ENCODE measurements at places on chromosomes 4 and X. TPM values are rescaled to one million over a fixed set of nuclear protein-coding genes. Genes with fewer than 3 reads are reported as not detected.
A peak's percentile ranks its signal among the peaks of the same experiment; 100 is the strongest.

- H3K4me3 ChIP-seq, result no peak overlapping the region
- no peaks in the 10 kb centered on the region for H3K36me3 ChIP-seq
- H3K4me1 ChIP-seq, result no peaks in the 10 kb centered on the region
- H3K27me3 ChIP-seq, result no peaks in the 10 kb centered on the region
- H3K27ac ChIP-seq, result no peak overlapping the region
Measured at GRCh38 chr4:24321131-24321530, 263.2 kb downstream of the DHX15 start.

- H3K4me1 ChIP-seq, result no peaks in the 10 kb centered on the region
- H3K4me3 ChIP-seq, result no peak overlapping the region
- no peaks in the 10 kb centered on the region for H3K36me3 ChIP-seq
- DNase-seq, result no peak
Measured at GRCh38 chr4:79585834-79586233, 177.8 kb upstream of the GK2 start.

Gene C4orf36
- total RNA-seq, result not detected

DNA sequence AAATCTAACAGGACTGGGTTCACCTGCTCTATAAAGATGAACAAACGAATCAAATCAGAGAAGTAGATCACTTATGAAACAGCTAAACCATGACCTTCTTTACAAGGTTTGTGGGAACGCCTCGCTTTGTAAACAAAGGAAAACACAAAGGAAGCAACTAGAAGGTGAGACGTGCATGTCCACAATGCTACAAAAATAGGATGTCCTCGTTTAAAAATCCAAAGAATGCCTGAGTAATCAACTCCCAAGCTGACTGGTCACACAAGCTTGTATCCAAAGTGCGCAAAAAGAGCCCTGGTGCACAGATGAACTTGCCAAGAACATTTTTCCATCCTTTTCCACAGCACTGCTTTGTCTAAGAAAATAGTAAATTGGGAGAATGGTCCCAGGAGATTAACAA is 6.3 kb upstream of the SH3KBP1 start:
- H3K27me3 ChIP-seq, result peaks cover 3% of the 10 kb centered on the region
- DNase-seq, result no peak
- peaks cover 16% of the 10 kb centered on the region for H3K4me1 ChIP-seq
- H3K4me3 ChIP-seq, result no peak overlapping the region
- no peak overlapping the region for H3K27ac ChIP-seq
- no peaks in the 10 kb centered on the region for H3K36me3 ChIP-seq

DNA sequence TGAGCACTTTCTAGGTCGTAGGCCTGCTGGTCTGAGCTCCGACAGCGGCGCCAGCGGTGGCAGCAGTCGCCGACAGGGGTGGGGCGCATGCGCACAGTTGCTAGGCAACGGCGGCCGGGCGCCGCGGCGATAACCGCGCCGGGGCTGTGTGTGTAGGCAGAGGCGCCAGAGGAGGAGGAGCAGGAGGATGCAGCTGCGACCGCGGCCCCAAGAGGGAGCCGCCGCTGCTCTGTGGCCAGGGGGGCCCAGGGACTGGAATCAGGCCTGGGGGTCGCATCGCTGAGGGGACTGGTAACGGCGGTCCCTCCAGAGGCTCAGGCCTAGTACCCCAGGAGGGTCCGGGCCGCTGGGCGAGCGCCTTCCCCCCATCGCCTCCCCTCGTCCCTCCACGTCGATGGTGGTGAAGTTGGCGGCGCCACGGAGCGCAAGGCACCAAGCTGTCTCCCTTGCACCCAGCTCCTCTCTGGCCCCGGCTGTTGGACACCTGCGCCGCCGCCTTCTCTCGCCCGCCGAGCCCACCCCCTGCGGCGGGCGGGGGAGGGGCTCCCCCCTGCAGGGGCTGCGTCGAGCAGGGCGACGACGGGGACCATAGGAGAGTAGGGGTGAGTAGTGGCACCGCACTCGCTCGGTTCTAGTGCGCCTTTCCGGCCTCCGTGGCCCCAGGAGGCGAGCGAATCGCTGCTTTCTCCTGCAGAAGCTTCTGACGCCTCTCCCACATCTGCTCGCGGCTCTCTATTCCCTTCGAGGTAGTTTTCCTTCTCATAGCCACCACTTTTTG is 58.6 kb upstream of the ZC4H2 start:
- H3K36me3 ChIP-seq, result no peaks in the 10 kb centered on the region
- H3K27ac ChIP-seq, result peak within 1 kb of the TSS; percentile 87
- peak; percentile 87 for DNase-seq
- peaks cover 10% of the 10 kb centered on the region for H3K4me1 ChIP-seq
- H3K27me3 ChIP-seq, result no peaks in the 10 kb centered on the region
- H3K4me3 ChIP-seq, result peak within 1 kb of the TSS; percentile 87

GRCh38 chr4:139684351-139684750 is 18.7 kb downstream of the MGST2 start:
- peaks cover 20% of the 10 kb centered on the region for H3K4me1 ChIP-seq
- no peak for DNase-seq
- no peak overlapping the region for H3K27ac ChIP-seq
- H3K27me3 ChIP-seq, result no peaks in the 10 kb centered on the region

Gene TMPRSS11D
- not detected for total RNA-seq

Gene SPON2
- 24.6 TPM for total RNA-seq

DNA sequence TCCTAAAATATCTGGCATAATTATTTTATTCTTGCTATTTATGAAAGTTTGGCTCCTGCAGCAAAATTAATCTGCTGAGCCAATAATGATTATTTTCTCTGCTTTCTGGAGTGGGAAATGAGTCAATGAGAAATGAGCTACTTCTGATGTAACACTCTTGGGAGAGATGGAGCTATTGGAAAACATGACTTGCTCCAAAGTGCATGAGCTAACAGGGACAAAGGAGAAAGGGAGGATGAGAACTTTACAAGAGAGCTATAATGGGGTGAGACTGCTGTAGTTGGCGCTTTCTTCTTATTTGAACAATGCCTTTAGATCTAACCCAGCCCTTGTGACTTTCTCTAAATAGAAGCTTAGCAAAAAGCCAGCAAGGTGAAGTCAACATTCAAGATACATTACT is 615.1 kb downstream of the ANKRD50 start:
- no peaks in the 10 kb centered on the region for H3K27me3 ChIP-seq
- no peaks in the 10 kb centered on the region for H3K36me3 ChIP-seq
- no peaks in the 10 kb centered on the region for H3K4me1 ChIP-seq
- no peak overlapping the region for H3K4me3 ChIP-seq

- peak; percentile 90 for DNase-seq
- peak overlapping the region; percentile 85 for H3K27ac ChIP-seq
- H3K4me3 ChIP-seq, result peak overlapping the region; percentile 58
- no peaks in the 10 kb centered on the region for H3K36me3 ChIP-seq
- H3K4me1 ChIP-seq, result peaks cover 48% of the 10 kb centered on the region
Measured at GRCh38 chrX:1582686-1583437, 8.5 kb upstream of the AKAP17A start.

GRCh38 chr4:123856689-123857545 is 460.3 kb downstream of the SPRY1 start:
- no peak for DNase-seq
- H3K27me3 ChIP-seq, result no peaks in the 10 kb centered on the region
- no peak overlapping the region for H3K4me3 ChIP-seq
- H3K27ac ChIP-seq, result no peak overlapping the region
- H3K36me3 ChIP-seq, result no peaks in the 10 kb centered on the region

Gene WDFY3
- total RNA-seq, result 1.5 TPM

GRCh38 chrX:418927-419729 is 32.4 kb upstream of the PPP2R3B start:
- no peak overlapping the region for H3K4me3 ChIP-seq
- H3K27me3 ChIP-seq, result no peaks in the 10 kb centered on the region
- H3K4me1 ChIP-seq, result no peaks in the 10 kb centered on the region

DNA sequence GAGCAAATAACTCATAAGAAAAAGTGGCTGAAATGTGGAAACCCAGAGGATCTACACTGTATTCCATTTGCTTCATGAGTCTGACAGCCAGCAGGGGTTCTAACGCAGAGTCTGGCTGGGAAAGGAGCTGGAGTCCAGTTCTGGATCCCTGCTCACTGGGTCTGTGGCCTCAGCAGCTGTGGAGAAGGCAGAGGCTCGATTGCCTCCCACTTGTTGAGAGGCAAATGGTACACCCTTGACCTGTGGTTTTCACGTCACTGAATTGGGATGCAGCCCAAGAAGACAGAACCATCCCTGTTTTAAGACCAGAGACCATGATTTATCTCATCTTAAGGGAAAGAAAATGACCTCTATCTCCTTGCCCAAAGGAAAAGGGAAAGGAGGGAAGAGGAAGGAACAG is 147.0 kb upstream of the NOCT start:
- H3K27me3 ChIP-seq, result peaks cover 17% of the 10 kb centered on the region
- no peak overlapping the region for H3K4me3 ChIP-seq
- no peaks in the 10 kb centered on the region for H3K4me1 ChIP-seq
- DNase-seq, result no peak

Gene ANK2
- total RNA-seq, result 1.9 TPM

Gene GPC4
- not detected for total RNA-seq

Gene MAP7D2
- 0.50 TPM for total RNA-seq

DNA sequence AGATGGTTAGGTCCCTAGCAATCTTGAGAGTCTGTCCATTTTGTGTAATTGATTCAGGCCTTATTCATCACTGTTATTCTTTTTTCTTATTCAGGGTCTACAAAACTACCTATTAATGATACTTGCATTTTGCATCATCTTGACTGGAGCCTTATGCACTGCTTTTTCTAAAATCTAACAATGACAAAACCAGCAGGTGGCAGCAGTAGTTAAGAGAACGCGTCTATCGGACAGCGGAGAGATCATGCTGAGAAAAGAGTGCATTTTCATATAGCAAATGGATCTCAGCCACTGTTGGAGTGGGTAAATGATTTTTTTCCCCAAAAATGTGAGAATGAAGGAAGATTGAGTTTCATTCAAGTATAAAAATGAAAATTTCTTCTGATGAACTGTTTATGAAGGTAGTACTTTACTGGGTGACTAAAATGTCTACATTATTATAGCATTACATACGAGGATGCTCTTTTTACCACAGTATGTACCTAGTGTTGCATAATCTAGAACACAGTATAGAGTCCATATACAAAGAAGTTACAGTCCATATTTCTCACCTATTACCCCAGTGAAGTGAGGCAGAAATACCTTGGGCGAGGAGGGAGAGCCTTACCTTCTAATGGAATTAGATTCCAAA is 43.2 kb downstream of the TMEM144 start:
- peaks cover 1% of the 10 kb centered on the region for H3K4me1 ChIP-seq
- peaks cover 7% of the 10 kb centered on the region for H3K27me3 ChIP-seq
- no peak overlapping the region for H3K4me3 ChIP-seq
- H3K27ac ChIP-seq, result no peak overlapping the region

DNA sequence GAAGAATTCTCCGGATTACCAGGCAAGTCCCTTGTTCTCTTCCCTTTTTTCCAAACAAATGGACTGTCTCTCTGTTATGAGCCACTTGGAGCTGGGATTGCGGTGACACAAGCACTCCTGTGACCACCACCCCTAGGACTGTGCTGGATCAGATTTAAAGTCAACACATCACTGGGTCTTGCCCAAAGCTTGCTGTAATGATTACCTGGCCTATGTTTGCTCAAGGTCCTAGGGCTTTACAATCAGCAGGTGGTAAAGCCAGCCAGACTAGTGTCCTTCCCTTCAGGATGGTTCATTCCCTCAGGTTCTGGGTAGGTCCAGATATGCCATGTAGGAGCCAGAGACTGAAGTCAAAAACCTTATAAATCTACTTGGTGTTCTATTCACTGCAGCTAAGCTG is 144.7 kb downstream of the COX18 start:
- no peak for DNase-seq
- H3K27me3 ChIP-seq, result peaks cover 3% of the 10 kb centered on the region
- H3K27ac ChIP-seq, result no peak overlapping the region
- no peaks in the 10 kb centered on the region for H3K4me1 ChIP-seq
- H3K36me3 ChIP-seq, result no peaks in the 10 kb centered on the region

- H3K36me3 ChIP-seq, result no peaks in the 10 kb centered on the region
- no peak overlapping the region for H3K4me3 ChIP-seq
- no peak for DNase-seq
Measured at GRCh38 chrX:6574762-6575161, 39.8 kb upstream of the VCX3A start.

DNA sequence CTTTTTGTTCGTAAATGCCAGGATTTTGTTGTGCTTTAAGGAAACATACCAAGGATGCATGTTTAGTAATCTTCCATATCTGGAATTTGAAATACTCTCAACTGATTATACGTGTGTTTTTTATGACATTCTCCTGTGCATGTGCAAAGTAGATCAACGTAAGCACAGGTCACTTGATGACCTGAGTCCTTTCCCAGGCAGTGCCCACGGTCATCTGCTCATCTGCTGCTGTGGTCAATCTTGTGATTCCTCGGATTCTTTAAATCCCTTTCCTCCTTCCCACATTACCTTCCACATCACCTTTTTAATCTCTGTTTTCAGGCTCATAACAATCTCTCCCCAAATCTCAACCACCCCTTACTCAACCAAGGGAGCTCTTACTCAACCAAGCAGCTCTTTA is 104.1 kb downstream of the RASL11B start:
- DNase-seq, result no peak
- H3K27ac ChIP-seq, result no peak overlapping the region
- no peaks in the 10 kb centered on the region for H3K27me3 ChIP-seq
- H3K4me1 ChIP-seq, result no peaks in the 10 kb centered on the region
- peaks cover under 1% of the 10 kb centered on the region for H3K36me3 ChIP-seq
- no peak overlapping the region for H3K4me3 ChIP-seq

GRCh38 chr4:118968813-118969212 is 80.2 kb downstream of the SYNPO2 start:
- no peak for DNase-seq
- no peaks in the 10 kb centered on the region for H3K27me3 ChIP-seq
- H3K4me3 ChIP-seq, result no peak overlapping the region
- peaks cover 2% of the 10 kb centered on the region for H3K36me3 ChIP-seq
- no peak overlapping the region for H3K27ac ChIP-seq

DNA sequence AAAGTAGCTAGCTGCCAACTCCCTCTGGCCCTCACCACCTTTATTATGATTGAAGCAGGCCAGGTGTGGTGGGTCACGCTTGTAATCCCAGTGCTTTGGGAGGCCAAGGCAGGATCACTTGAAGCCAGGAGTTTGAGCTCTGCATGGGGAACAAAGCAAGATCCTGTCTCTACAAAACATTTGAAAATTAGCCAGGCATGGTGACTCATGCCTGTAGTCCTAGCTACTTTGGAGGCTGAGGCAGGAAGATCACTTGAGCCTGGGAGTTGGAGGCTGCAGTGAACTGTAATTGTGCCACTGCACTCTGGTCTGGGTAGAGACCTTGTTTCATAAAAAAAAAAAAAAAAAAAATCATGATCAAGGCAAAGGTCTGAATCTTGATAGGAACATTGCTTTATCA is 467.0 kb upstream of the DIPK2B start:
- H3K4me1 ChIP-seq, result no peaks in the 10 kb centered on the region
- H3K27ac ChIP-seq, result no peak overlapping the region
- no peaks in the 10 kb centered on the region for H3K36me3 ChIP-seq
- H3K27me3 ChIP-seq, result no peaks in the 10 kb centered on the region
- DNase-seq, result no peak

Gene XK
- total RNA-seq, result not detected

Gene HAUS7
- 33.8 TPM for total RNA-seq

DNA sequence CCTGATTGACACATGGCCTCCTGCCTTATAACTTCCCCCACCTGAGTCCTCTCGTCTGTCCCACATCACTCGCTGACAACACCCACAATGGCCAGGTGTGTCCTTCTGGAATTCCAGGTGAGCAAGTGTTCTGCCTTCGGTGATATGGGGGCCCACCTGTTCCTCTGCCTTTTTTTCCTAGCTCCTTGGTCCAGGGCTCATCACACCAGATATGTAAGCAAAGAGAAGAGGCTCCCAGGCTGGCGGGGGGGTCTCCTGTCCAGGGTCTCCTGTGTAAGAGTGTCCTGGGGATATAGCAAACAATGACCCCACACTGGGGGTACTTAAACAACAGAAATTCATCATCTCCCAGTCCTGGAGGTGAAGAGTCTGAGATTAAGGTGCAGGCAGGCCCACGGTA is 25.2 kb downstream of the P2RY8 start:
- H3K36me3 ChIP-seq, result peaks cover 45% of the 10 kb centered on the region
- no peak overlapping the region for H3K27ac ChIP-seq
- DNase-seq, result no peak
- H3K27me3 ChIP-seq, result no peaks in the 10 kb centered on the region
